ENCODE measurements at places on chromosomes 16 and 17. TPM values are rescaled to one million over a fixed set of nuclear protein-coding genes. Genes with fewer than 3 reads are reported as not detected.

Gene NPIPB13
- 1.7 TPM for total RNA-seq

Gene ADAD2
- not detected for total RNA-seq

Gene TNP2
- total RNA-seq: not detected

Gene PMP22
- 134 TPM for total RNA-seq

Gene NR1D1
- total RNA-seq: 4.1 TPM

Gene OR3A1
- total RNA-seq: not detected

Gene CACNG3
- total RNA-seq: not detected

Gene PITPNM3
- total RNA-seq: 1.2 TPM

Gene TRIM25
- 36.3 TPM for total RNA-seq
